Activated CD8-positive, alpha-beta memory T cell treated with anti-CD3 and anti-CD28 coated beads for 4 hours (primary cell): ENCODE measurements at places on chromosomes 7 and 10.

GRCh38 chr10:43785252-43785651, 136.6 kb upstream of the ZNF32 start:
- DNase-seq, result no peak

DNA sequence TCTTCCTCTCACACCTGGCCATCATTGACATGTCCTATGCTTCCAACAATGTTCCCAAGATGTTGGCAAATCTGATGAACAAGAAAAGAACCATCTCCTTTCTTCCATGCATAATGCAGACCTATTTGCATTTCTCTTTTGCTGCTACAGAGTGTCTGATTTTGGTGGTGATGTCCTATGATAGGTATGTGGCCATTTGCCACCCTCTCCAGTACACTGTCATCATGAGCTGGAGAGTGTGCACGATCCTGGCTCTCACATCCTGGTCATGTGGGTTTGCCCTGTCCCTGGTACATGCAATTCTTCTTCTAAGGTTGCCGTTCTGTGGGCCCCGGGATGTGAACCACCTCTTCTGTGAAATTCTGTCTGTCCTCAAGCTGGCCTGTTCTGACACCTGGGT, 19.2 kb downstream of the OR2A14 start:
- no peak for DNase-seq

GRCh38 chr7:25240340-25240739, 12.1 kb upstream of the NPVF start:
- DNase-seq, result no peak

DNA sequence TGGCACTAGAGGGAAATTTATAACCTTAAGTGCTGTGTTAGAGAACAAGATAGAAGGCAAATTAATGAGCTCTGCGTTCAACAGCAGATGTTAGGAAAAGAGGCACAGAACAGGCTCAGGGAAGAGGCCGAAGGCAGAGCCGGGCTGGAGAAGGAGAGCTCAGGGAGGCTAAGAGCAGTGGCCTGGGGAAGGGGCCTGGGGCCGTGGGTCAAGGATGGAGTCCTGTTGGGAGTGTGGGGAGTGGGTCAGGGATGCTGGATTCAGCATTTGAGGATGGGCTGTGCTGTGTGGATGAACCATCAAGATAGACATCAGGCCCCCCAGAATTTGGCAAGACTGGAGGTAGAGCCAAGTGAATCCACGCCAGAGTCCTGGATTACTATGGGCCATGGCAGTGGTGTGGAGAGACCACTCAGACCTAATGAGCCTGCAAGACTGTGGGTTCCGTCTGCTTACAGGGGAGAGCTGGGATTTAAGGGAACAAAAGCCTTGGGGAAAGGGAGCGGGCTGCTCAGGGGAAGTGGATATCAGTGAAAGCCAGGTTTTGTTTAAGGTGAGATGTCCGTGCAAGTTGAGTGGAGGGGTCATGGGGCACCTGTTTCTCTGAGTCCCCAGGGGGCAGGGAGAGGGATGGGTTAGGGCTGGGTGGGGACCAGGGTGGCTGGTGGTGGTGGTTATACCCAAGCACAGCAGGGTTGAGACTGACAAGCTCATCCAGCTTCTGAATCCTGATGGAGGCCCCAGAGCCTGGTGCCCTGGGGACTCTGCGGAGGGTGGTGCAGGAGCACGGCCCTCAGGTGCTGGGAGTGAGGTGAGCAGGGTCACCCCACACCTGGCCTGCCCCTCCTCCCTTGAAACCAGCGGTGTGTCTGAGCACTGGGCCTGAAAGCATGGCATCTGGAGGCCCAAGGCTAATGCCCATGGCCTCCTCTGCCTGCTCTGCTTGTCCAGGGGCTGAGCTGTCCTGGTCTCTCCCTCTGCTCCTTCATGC, 101.7 kb downstream of the BMS1 start:
- DNase-seq, result no peak

GRCh38 chr7:71266912-71267311, 135.0 kb downstream of the GALNT17 start:
- no peak for DNase-seq

- DNase-seq, result no peak
Measured at GRCh38 chr7:139673230-139673629, 104.6 kb downstream of the HIPK2 start.

- no peak for DNase-seq
Measured at GRCh38 chr7:28955718-28956607, 2.2 kb downstream of the TRIL start.

- DNase-seq, result no peak
Measured at GRCh38 chr10:90652519-90652918, 205.3 kb downstream of the HTR7 start.

- DNase-seq, result no peak
Measured at GRCh38 chr10:130689743-130690626, 553.8 kb downstream of the GLRX3 start.

- no peak for DNase-seq
Measured at GRCh38 chr10:8137272-8137681, 82.8 kb downstream of the GATA3 start.

- no peak for DNase-seq
Measured at GRCh38 chr7:136923111-136923667, 54.7 kb downstream of the CHRM2 start.

DNA sequence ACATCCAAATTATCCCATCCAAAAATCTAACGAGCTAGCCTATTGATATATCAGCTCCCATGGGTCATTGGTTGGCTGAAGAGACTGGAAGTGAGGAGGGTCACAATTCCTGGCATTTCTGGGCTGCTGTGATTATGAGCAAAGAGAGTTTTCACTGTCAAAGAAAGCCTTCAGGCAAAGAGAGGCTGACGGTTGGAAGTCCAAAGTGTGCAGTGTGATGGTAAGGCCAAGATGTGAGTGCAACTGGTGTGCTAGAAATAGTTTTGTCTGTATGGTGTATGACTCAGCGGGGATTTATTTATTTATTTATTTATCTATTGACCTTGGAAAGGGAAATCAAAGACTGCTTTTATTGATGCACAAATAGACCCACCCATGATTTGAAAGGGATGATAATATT, 75.0 kb downstream of the AASS start:
- DNase-seq, result no peak

- no peak for DNase-seq
Measured at GRCh38 chr10:89518876-89519842, 16.2 kb downstream of the SLC16A12 start.

DNA sequence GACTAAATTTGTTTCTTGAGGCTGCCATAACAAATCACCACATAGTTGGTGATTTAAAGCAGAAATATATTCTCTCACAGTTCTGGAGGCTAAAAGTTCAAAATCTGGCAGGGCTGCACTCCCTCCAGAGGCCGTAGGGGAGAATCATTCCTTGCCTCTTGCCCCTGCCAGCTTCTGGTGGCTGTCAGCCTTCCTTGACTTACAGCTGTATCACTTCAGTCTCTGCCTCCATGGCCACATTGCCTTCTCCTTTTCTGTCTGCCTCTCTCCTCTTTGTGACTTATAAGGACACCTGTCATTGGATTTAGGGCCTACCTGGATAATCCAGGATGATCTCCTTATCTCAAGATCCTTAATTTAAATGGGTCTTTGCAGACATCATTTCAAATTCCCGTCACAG, 5.8 kb upstream of the LRRC4 start:
- no peak for DNase-seq

DNA sequence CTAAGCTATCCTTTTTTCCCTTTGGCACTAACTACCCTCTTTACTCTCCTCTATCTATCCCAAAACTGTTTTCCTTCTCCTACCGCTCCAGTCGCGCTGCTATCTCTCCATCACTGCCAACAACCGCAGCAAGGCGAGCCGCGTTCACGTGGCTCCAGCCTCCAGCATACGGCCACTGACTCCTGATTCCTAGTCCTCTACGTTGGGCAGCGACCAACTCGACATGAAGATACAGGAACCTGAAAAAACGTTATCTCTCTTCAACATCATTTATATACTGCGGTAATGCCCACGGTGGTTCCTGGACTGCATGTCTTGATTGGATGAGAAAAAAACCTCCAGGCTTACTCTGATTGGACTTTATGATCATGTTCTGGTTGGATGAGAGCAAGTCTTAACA, 129.5 kb downstream of the ZNF716 start:
- no peak for DNase-seq

DNA sequence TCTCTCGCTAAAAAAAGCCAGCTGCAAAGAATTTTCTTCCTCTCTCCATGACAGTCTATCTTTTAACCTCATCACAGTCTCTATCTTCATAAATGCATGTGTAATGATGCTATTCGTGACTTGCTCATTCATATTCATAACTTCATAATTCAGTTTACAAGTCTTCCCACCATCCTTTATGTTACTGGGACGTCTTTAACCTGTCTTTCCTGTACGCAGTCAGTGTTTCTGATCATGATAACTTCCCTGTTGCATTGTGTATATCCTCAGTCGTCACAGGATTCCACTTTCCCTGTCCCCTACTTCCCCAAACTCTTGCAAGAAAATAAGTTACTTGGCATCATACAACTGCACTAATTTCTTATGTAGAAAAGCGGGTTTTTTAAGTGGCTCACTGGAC, 165.6 kb upstream of the ASAH2 start:
- no peak for DNase-seq

- DNase-seq, result no peak
Measured at GRCh38 chr10:22246680-22247391, 29.0 kb upstream of the EBLN1 start.

- no peak for DNase-seq
Measured at GRCh38 chr7:92665926-92666325, 75.7 kb upstream of the FAM133B start.
